ENCODE measurements at places on chromosomes 6 and 20.

GRCh38 chr6:23414922-23415321 lies 711.1 kb upstream of the NRSN1 start:
- no peak for DNase-seq

DNA sequence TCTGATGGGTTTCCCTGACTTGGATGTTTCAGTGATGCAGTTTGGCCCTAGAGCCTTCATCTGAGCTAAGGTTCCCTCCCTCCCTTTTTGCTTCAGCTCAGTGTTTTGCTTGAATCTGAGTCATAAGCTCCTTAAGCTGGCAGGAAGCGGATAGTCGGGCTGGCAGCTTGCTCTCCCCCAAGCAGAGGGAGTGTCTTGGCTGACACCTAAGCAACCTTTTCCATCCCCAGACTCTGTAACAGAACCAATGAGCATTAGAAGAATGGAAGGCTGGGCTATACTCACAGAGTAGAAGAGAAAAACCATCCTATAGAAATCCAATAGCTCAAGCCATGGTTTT lies 98.3 kb downstream of the HAO1 start:
- DNase-seq: peak; percentile 97

DNA sequence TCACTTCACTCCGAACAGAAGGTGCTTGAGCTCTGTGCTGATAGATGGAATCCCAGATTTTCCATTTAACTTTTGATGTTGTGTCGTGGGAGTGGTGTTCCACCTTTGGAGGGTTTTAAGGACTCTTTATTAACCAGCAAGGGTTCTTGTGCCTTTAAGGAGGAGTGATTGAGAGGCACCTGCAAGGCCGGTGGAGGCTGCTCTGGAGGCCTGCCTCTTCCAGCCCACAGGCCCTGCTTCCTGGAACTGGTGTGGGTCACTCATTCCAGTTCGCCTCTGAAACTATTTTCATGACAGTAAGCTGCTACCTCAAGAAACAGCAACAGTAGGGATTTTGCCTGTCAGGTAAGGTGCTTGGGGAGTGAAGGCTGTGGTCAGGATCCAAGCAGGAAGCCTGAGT lies 58.8 kb upstream of the APCDD1L start:
- no peak for DNase-seq

DNA sequence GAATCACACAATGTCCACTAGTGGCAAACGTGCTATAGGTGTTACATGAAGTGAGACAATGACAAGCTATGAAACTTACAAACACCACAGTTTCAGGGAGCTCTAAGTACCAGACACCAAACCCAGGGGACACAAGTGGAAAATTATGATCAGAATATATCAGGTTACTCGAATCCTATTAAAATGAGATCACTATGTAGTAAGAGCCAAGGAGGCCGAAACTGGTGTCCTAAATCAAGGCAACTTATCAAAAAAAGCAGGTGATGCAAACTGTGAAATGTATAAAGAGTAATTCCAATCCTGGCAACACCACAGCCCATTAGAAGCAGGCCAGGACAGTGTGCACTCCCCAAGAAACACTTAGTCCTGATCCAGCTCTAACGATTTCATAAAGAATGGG lies 100.3 kb downstream of the ARHGAP18 start:
- no peak for DNase-seq

GRCh38 chr20:396619-397431 lies 11.3 kb upstream of the RBCK1 start:
- DNase-seq: no peak

All from fibroblast of pulmonary artery (primary cell).